Stimulated activated CD4-positive, alpha-beta T cell treated with anti-CD3 and anti-CD28 coated beads, Interleukin-4, amount 100 ng/mL, for 48 hours (primary cell): ENCODE measurements at places on chromosomes 16 and 17.
A peak's percentile ranks its signal among the peaks of the same experiment; 100 is the strongest.

DNA sequence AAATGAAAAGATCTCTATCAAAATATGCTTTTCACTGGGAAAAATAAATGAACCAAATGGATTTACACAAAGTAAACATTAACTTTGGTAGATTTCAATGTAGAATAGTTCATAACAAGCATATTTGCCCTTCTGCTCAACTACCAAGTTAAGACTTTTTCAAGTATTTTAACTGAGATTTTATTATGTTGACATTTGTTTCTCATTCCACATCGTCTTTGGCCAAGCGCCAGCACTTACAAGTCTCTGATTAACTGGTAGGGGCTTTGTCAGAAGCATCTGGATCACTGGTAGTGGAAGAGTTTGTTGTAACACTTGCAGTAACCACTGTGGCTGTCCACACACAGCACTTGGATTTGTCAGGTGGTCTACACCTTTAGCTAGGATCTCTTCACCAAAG lies 22.9 kb downstream of the SLFN12L start:
- no peak for DNase-seq

DNA sequence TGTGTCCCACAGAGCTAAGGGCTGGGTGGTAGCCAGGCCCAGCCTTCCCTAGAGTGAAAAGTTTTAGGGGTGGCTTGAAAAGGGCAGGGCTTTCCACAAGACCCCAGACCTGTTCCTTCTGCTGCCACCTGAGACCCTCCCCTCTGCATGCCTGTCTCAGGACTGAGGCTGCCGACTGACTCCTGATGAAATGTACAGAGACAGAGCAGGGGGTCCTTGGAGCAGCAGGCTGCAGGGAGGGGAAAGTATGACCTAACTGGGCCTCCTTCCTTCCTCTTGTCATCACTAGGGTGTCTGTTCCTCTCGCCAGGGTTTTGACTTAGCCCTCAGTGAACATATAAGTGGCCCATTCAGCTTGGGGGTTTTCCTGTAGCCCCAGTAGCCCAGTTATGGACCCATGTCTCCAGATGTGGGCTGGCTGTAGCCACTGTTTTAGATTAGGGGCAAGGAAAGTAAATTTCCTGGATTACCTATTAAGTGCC lies 14.9 kb upstream of the NFATC3 start:
- no peak for DNase-seq

- peak; percentile 27 for DNase-seq
These were observed 516 bp downstream of the SLC16A6 start for GRCh38 chr17:68290268-68290954.

DNA sequence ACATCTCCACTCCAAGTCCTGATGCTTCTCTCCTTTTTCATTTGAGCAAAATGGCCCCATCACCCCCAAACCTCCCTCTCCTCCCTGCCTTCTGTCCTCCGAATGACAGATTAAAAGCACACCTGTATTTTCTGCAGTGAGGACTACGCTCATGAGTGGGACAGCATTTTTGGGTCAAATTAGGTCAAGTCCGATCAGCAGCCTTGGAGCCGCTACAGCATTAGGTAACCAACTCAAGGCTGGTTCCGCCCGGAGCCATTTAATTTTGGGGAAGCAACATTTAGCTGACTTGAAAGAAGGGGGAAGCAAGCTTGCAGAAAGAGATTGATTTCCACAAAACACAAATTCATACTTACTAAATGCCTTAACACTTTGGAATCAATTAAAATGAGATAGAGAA lies 324.1 kb upstream of the CDH5 start:
- no peak for DNase-seq

GRCh38 chr17:61364463-61364846 lies 35.2 kb upstream of the TBX2 start:
- no peak for DNase-seq

GRCh38 chr17:77269696-77270681 lies 129.2 kb downstream of the SEC14L1 start:
- no peak for DNase-seq

DNA sequence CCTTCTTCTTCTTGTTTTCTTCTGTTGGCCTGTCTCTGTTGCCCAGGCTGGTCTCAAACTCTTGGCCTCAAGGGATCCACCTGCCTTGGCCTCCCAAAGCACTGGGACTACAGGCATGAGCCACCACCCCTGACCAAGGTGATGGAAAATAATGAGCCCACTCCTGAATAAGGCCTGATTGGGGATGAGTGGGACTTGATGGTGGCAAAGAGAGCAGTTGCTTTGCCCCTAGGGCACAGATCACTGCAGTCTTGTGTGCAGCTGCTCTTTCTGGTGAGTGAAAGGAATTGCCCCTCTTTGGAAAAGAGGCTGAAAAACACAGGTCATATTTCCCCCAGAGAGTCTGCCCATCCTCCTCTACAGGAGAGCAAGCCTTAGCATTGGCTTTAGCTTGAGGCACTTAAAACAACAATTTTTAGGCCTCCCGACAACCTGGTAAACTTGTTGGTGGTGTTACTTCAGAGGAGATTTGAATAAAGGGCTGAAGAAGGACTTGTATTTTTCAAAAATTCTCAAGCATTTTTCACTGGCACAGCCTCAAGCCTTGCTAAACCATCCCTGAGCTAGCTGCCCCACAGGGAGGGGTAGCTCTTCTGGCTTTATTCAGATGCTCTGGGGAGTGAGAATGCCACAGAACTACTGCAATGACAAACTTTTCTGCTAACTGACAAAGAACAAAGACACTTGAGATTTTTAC lies 6.1 kb upstream of the PDP2 start:
- DNase-seq = no peak

DNA sequence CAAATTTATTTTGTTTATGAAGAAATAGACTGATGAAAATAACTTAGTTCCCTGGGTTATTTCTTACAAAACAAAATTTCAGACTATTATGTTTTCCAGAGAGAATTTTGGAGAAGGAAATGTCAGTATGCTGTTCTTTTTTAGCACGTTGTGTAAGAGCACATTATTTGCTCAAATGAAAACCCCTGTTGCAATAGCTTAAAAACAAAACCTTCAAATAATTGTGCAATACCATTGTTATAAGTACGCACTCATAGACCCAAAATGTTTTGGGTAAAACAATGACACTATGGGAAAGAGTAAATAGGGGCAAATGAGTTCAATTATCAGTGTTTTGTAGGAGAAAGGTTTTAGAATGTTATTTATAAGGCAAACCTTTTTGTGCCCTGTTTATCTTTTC lies 18.2 kb downstream of the VMP1 start:
- no peak for DNase-seq

- DNase-seq = no peak
These were observed 28.7 kb upstream of the TNRC6A start for GRCh38 chr16:24700549-24701392.

- DNase-seq = no peak
These were observed 59.3 kb downstream of the SMPD3 start for GRCh38 chr16:68389006-68389405.

DNA sequence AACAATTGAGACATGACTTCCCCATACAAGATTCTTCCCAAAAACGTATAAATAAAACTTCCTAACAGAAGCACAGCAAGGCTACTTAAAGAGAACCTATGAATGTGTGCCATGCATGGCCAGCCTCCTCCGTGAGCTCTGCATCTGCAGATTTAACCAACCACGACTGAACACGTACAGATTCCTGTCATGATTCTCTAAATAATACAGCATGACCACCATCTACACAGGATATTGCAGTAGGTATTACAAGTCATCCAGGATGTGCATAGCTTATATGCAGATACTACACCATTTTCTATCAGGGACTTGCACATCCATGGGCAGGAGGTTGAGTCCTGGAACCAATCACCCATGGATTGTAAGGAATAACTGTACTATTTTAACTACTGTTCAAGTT lies 1.4 kb upstream of the QRICH2 start:
- DNase-seq = no peak

DNA sequence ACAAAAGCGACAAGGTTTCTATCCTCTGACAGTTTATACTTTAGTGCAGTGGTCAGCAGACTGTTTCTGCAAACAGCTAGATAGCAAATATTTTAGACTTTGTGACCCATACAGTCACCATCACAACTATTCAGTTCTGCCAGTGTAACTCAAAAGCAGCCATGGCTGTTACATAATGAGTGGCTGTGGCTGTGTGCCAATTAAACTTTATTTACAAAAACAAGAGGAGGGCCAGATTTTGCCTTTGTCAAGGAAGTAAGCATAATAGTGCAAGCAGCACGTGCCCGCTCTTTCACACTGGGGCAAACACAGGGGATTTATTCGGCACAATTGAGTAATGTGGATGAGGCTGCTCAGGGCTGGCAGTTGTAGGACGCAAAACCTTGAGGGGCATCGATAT lies 551.5 kb downstream of the MAF start:
- DNase-seq = no peak

DNA sequence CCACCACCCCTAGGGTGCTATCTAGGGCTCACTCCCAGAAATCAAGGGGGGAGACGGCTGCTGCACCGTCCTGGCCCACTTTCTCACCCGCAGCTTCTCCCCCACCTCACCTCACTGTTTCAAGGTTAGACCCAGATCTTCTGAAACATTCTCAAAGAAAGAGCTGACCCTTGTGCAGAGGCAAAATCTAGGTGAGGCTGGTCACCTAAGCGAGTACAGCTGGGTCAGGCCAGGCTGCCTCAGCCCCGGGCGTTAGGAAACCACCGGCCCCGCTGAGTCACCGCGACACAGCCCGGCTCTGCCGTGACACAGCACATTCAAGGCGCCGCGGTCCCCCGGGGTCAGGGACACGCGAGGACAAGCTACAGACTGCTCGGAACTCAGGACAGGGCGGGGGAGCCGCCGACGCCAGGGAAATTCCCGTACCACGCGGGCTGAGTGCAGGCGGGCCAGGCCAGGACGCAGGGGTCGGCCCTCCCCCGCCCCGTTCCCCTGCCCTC lies 27.1 kb downstream of the GNPTG start:
- peak; percentile 64 for DNase-seq

DNA sequence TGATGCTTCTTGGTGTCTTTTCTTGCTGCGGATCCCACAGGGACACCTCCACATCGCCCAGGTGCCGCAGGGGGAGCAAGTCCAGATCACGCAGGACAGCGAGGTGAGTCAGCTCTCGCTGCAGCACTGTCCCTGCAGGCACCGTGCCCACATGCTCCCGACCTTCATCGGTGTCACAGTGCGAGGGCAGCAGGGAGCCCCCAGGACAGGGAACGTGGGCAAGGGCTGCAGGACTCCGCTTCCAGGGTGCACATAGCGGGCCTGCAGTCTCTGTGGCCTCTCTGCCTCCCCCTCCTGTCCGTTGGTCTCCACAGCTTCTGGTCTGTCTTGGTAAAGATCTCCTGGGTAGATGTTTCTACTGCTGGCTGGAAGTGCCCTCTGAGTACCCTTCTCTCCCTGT lies 84.1 kb downstream of the BANP start:
- DNase-seq = no peak

DNA sequence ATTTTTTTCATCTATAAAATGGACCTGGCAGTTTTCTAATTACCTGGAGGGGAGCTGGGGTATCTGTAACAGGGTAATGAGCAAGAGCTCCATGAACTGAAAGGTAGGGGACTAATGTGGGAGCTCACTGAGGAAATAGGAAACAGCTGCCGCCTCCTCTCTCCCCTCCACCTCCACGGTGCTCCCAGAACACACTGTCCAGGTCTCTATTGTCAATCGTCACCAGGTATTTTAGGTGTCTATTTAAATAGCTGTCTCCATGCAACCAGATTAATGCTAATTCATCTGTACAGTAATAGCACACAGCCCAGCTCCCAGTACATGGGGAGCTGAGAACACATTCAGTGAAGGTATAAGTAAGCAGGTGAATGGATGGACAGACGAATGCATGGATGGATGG lies 233.3 kb downstream of the GRIN2A start:
- no peak for DNase-seq

GRCh38 chr16:88924834-88925539 lies 52.0 kb downstream of the CBFA2T3 start:
- DNase-seq = peak; percentile 20

- no peak for DNase-seq
These were observed 1.8 kb downstream of the NOXO1 start for GRCh38 chr16:1979271-1980029.

GRCh38 chr17:75524970-75525805 lies at the start of gene LLGL2:
Gene LLGL2, plus strand, starts transcription at chr17:75525697. Its CDS starts 17,730 bp downstream, at chr17:75543427.
- DNase-seq = peak; percentile 60

DNA sequence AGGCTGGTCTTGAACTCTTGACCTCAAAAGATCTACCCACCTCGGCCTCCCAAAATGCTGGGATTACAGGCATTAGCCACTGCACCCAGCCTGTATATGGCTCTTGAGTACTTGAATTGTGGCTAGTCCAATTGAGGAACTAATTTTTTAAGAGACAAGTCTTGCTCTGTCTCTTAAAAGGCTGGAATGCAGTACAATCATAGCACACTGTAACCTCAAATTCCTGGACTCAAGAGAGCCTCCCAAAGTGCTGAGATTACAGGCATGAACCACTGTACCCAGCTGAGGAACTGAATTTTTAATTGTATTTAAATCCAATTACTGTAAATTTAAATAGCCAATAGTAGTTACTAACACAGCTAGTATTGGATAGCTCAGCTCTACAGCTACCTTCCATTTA lies 50.6 kb downstream of the MED13 start:
- DNase-seq = no peak

- DNase-seq = no peak
These were observed 124.0 kb downstream of the MAF start for GRCh38 chr16:79476580-79476979.

- DNase-seq = no peak
These were observed 31.2 kb upstream of the KIF2B start for GRCh38 chr17:53791551-53791950.

- DNase-seq = no peak
These were observed 6.5 kb upstream of the USP32 start for GRCh38 chr17:60398227-60398959.

DNA sequence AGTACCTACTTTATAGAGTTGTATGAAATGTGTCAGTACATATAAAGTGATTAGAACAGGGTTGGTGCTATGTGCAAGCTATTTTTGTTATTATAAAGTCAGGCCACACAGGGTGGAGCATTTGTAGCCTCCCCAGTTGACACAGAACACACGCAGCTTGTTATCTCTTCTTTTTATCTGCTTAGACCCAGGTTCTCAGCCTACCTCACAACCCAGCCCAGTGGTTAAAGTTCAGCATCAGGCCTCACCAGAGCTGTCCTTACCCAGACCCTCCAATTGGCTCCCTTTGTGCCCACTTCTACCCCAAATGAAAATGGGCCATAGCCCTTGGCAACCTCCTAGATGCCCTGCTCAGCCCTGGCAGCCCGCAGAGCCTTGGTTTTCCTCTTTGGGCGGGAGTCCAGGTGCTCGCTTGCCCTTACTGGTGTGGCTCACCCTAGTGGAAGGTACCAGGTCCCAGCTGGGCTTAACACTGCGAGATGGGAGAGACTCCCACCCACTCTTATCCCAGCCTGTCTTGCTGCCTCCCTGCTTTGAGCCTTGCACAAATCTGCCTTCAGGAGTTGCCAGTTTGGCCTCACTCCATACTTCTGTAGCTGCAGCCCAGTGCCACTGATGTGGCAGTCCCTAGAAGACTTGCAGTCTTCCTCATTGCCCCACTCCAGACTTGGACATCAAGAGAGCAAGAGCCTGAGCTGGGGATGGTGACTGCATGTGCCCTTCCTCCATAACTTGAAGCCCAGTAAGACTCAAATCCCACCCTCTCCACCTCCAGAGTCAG lies 1.1 kb upstream of the PIGS start:
- no peak for DNase-seq

- DNase-seq = no peak
These were observed 10.1 kb downstream of the KSR1 start for GRCh38 chr17:27466376-27466742.
